GM04503 (cell line): ENCODE measurements at places on chromosomes 7 and 10.

DNA sequence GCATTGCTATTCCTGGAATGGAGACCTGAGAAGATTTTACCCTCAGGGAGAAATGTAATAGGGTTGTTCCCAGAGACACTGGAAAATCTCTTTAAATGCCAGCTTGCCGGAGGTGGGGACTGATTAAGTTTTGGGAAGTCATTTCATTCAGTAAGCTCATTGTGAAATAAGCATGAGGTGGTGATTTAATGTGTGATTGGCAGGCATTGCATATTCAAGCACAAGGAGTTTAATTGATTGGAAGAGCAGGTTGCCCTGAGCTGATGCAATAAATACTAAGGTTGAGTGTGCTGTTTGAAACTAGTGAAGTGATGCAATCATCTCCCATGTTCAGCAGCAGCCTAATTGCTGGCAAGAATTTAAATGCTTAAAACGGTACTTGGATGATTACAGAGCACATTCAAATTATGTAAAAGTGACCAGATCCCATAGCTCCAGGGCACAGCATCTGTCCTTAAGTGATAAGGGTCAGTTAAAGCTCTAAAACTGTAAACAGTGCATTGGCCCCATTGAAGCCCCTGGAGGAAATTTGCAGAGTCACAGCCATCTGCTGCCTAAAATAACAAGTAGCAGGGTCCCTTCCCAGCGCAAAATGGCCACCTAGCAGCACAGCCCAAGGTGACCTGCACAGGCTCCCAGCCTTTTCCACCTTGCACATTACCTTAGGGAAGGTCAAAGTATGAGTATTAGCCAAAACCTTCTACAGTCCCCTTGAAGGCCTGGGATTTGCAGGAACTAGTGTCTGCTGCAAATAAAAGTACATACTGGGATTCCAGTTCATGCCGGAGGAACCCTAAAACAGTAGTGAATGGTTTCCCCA, 92.1 kb downstream of the CCDC71L start:
- DNase-seq: peak; percentile 73

DNA sequence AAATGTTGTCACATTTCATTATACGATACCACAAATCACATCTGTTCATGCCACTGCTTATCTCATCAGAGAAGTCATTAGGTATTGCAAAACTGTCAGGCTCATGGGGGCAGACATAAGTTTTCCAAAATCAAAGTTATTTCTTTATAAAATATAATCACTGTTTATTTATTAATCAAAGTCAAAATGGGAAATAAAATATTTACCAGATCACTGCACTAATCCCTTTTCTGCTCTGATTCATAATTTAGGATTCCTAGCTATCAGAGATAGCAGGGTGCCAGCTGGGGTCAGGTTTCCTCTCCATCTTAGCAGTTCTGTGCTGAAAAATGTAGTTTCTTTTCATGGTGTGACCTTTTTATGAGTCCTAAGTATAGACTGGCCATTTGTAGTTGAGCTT, 117.7 kb upstream of the LANCL2 start:
- no peak for DNase-seq

GRCh38 chr7:184294-185264, 7.8 kb upstream of the FAM20C start:
- no peak for DNase-seq

GRCh38 chr7:80981405-80981804, 62.6 kb upstream of the SEMA3C start:
- no peak for DNase-seq

- no peak for DNase-seq
These were observed 29.3 kb upstream of the TMEM168 start for GRCh38 chr7:112819536-112819935.

DNA sequence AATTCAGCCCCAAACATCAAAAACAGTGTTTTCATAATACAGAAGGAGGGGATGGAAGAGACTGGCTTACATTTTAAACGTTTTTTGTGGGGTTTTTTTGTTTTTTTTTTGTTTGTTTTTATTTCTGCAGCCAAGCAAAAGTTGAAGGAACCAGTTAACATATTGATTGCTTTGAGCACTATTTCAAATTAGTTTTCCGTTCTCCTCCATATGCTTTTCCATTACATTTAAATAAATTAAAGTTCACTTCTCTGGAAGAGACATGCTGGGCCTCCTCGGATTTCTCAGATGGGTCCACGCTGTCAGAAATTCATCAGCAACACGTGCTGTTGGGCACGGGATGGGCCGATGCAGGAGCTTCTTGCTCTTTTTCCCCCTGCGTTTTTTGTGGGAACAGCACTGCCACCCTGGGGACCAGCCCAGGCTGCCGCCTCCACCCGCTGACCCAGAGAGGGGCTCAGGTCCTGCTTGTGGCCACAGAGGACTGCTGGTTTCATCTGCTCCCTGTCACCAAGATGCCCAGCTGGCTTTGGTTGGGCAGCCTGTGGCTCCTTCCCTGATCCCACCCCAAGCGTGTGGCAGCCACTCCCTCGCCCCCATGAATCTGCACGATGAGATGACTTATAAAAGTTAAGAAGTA, 67.7 kb upstream of the CHST15 start:
- no peak for DNase-seq

GRCh38 chr7:50166997-50167965, 74.2 kb upstream of the ZPBP start:
- DNase-seq: no peak

GRCh38 chr10:28060031-28060607, 61.2 kb upstream of the ODAD2 start:
- no peak for DNase-seq

DNA sequence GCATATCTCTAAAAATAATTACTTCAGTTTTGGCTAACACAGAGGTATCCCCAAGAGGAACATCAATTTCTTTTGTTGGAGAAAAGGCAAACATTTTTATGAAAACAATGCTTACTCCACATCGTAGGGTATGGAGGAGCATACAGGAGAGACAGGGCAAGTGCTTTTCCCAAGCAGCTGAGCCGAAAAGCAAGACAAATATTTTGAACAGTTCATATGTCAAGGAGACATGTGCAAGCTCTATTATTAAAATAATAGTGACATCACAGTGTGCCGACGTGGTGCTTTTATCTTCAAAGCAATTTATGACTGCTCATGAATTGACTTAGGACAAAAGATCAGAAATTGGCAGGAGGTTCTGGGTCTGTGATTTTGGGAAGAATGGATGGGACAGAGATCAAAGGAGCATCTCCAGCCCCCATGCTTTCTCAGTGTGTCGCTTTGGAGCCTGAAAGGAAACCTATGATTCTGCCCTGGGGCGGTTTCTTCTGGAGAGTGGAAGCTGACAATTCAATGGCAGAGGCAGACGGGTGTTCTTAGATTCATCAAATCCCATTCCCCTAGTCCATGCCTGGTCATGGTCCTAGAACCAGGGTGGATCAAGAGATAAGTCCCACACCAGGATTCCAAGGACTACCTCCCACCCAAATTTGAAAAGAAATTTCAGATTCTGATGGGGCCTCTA, 97.1 kb downstream of the JCAD start:
- DNase-seq: no peak

GRCh38 chr7:128162666-128163065, 78.4 kb upstream of the LEP start:
- DNase-seq: no peak

GRCh38 chr7:25009257-25009656, 29.3 kb upstream of the OSBPL3 start:
- DNase-seq: peak; percentile 93
